ENCODE measurements at places on chromosomes 12 and 14. TPM values are rescaled to one million over a fixed set of nuclear protein-coding genes. Genes with fewer than 3 reads are reported as not detected.

DNA sequence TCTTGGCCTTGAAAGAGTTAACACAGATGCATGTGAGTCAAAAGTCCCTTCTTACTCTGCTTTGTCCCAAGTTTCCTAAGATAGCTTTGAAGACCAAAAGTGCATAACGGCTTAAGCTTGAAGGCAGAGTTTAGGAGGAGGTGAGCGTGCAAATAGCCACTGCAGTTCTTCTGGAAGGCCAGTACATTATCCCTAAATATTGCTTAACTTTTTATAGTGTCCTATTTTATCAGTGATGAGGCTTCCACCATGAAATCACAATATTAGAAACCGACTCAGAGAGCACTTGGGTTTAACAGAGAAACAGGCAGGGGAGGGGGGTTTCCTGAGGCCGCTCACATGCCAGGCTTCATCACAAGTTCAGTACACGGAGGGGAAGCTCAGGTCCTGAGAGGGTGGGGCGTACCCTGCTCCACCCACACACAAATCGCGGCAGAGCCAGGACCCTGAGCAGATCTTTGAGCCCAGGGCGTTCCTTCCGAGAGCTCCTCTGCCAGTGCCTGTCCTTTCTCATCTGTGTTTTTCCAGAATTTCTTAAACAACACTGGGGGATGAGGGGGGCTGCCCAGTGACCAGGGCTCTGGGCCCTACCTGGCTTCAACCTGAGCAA lies 26.8 kb upstream of the BDKRB2 start:
- H3K36me3 ChIP-seq: no peaks in the 10 kb centered on the region
- H3K27me3 ChIP-seq: peaks cover 4% of the 10 kb centered on the region
- H3K4me1 ChIP-seq: no peaks in the 10 kb centered on the region

DNA sequence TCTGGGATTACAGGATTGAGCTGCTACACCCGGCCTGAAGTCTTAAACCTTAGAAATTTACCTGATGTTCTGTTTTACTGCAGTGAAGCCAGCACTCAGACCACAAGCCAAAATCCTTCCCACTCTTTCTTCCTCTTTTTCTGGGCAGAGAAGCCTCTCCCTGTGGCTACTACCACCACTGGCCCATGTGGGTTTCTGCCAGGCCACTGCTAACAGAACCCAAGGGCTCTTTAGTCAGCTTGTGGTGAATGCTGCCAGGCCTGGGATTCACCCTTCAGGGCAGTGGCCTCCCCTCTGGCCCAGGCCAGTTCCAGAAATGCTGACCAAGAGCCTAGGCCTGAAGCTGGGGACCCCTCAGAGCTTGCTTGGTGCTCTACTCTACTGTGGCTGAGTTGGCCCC lies 35.3 kb downstream of the GAS2L3 start:
- no peak overlapping the region for H3K4me3 ChIP-seq
- no peak for DNase-seq
- no peaks in the 10 kb centered on the region for H3K27me3 ChIP-seq
- H3K4me1 ChIP-seq: no peaks in the 10 kb centered on the region

GRCh38 chr12:124682425-124683151 lies 115.2 kb upstream of the NCOR2 start:
- peaks cover 34% of the 10 kb centered on the region for H3K4me1 ChIP-seq
- H3K36me3 ChIP-seq: no peaks in the 10 kb centered on the region
- DNase-seq: no peak
- H3K27ac ChIP-seq: no peak overlapping the region
- H3K27me3 ChIP-seq: peaks cover 16% of the 10 kb centered on the region

DNA sequence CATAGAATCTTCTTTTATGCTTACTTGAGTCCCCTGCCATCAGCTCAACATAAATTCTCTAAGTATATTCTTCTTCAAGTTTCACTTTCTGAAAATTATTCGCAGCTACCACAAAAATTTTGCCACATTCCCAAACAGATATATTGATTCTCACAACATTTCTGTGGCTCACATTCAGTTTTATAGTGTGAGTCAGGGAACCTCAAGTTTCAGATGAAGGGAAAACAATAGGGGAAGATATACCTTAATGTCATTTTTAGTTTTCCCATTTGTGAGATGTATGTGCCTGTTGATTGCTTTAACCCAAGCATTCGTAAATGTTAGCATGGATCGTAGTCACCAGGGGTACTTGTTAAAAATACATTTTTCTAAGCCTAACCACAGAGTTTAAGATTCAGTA lies 465.8 kb downstream of the CCER1 start:
- DNase-seq: no peak
- H3K27me3 ChIP-seq: no peaks in the 10 kb centered on the region
- no peak overlapping the region for H3K27ac ChIP-seq
- H3K4me3 ChIP-seq: no peak overlapping the region
- H3K4me1 ChIP-seq: no peaks in the 10 kb centered on the region

DNA sequence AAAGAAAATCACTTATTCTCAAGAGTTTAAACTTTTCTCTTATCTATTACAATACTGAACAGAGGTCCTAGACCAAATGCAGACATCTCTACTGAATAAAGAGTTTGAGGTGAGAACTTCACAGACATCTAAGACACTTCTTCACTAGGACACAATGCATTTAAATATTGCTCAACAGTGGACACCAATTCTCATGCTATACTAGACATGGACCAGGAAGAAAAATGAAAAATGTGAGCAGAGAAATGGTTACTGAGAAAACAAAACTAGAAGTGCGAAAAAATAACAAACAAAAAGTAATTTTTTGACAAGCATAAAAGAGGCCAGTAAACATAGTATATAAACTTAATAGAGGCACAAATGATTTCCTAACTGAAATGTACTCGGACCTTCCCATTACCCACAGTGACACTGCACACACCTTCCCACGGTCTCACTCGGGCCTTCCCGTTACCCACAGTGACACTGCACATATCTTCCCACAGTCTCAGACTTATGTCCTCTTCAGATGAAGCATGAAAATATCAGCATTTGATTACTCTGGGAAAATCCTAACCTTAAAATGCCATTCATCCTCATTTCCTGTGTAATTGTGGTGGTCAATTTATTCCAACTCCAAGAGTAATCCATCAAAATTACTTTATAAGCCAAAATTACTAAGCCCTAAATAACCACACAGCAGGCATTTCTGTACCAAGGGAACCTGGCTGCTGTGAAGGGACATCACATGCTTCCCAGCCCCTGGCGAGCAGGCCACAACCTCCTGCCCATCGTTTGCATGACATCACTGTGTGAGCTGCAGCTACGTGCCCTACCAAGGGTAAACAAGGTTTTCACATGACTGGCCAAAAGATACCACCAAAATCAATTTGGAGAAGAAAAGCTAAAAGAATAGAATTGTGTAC lies 6.4 kb downstream of the SLC15A4 start:
- peaks cover 43% of the 10 kb centered on the region for H3K36me3 ChIP-seq
- peak overlapping the region; percentile 13 for H3K4me3 ChIP-seq
- no peak for DNase-seq

GRCh38 chr14:83529531-83529930 lies 1995.9 kb upstream of the SEL1L start:
- no peaks in the 10 kb centered on the region for H3K36me3 ChIP-seq
- H3K4me1 ChIP-seq: no peaks in the 10 kb centered on the region
- no peaks in the 10 kb centered on the region for H3K27me3 ChIP-seq
- H3K27ac ChIP-seq: no peak overlapping the region
- H3K4me3 ChIP-seq: no peak overlapping the region
- no peak for DNase-seq

- no peaks in the 10 kb centered on the region for H3K27me3 ChIP-seq
- H3K4me1 ChIP-seq: no peaks in the 10 kb centered on the region
- H3K36me3 ChIP-seq: no peaks in the 10 kb centered on the region
- no peak overlapping the region for H3K27ac ChIP-seq
- no peak for DNase-seq
Observed at GRCh38 chr12:42683933-42684801, 94.6 kb upstream of the PRICKLE1 start.

DNA sequence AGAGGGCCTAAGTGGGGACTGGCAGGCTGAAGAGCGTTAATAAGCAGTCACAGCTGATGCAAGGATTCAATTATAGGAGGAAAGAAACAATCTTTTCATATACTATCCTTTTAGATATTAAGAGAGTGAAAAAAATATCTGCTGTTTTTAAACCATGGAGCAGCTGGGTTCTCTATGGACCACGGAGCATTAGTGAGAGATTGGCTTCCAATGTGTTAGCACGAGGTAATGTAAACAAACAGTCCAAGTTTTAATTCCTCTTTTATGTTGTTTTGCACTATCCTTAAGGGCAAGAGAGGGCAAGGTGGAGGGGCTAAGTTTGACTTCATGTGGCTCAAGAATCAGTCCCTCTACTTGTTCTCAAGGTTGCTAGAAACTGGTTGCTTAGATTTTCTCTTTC lies 30.9 kb downstream of the CDKN1B start:
- H3K27me3 ChIP-seq: no peaks in the 10 kb centered on the region
- H3K4me3 ChIP-seq: no peak overlapping the region
- H3K36me3 ChIP-seq: peaks cover 47% of the 10 kb centered on the region

DNA sequence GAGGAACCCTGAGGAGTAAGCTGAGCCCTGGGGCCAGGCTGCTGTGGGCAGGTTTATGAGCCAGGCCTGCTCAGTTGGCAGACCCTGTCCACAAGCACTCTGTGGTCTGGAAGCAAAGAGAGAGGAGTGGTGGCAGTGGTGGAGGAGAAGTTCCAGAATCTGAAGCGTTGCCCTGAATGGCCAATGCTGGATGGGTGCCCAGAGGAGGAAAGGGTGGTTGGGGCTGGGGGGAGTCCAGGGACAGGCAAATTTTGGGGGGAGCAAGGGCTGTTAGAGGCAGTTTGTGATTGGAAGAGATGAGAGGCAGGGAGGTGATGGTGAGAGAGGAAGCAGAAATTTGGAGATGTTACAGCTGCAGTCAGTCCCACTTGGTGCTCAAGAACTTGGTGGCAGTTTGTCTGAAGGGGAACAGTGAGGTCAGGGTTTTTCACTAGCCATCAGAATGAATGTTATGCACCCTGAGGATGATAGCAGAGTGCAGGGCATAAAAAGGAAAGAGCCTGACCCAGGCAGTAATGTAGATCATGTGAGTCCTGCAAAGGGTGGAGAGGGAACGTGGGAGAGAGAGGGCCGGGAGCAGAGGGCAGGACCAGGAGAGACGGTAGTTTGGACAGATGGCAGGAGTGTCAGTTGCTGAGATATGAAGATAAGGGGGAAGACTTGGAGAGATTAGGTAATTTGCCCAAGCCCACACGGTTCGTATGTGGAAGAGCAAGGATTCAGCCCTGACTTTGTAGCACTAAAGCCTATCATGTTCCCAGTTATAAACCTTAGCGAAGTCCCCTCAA lies 51.2 kb downstream of the GALNT8 start:
- no peak overlapping the region for H3K4me3 ChIP-seq
- no peaks in the 10 kb centered on the region for H3K36me3 ChIP-seq
- peaks cover 18% of the 10 kb centered on the region for H3K27me3 ChIP-seq
- no peak overlapping the region for H3K27ac ChIP-seq
- no peak for DNase-seq

GRCh38 chr12:94208622-94208966 lies 60.2 kb downstream of the PLXNC1 start:
- peak overlapping the region; percentile 70 for H3K4me3 ChIP-seq
- peaks cover 33% of the 10 kb centered on the region for H3K36me3 ChIP-seq
- no peaks in the 10 kb centered on the region for H3K27me3 ChIP-seq
- H3K4me1 ChIP-seq: peaks cover 56% of the 10 kb centered on the region
- DNase-seq: peak; percentile 69

GRCh38 chr14:100599981-100600380 lies 12.8 kb upstream of the BEGAIN start:
- no peak overlapping the region for H3K4me3 ChIP-seq
- H3K4me1 ChIP-seq: no peaks in the 10 kb centered on the region
- H3K27me3 ChIP-seq: peaks cover 63% of the 10 kb centered on the region
- no peak for DNase-seq

Gene FAM216A
- total RNA-seq: 24.8 TPM

Gene NRXN3
- not detected for total RNA-seq

Gene BDKRB1
- not detected for total RNA-seq

Gene SSPN
- not detected for total RNA-seq

All from activated CD8-positive, alpha-beta memory T cell treated with anti-CD3 and anti-CD28 coated beads, Interleukin-2, amount 10 ng/mL, durations not matched to agents 7 days and 5 days (primary cell).